ENCODE measurements at places on chromosomes 12 and 14.

GRCh38 chr12:32559434-32559833 lies 119.7 kb upstream of the DNM1L start:
- no peak for DNase-seq

DNA sequence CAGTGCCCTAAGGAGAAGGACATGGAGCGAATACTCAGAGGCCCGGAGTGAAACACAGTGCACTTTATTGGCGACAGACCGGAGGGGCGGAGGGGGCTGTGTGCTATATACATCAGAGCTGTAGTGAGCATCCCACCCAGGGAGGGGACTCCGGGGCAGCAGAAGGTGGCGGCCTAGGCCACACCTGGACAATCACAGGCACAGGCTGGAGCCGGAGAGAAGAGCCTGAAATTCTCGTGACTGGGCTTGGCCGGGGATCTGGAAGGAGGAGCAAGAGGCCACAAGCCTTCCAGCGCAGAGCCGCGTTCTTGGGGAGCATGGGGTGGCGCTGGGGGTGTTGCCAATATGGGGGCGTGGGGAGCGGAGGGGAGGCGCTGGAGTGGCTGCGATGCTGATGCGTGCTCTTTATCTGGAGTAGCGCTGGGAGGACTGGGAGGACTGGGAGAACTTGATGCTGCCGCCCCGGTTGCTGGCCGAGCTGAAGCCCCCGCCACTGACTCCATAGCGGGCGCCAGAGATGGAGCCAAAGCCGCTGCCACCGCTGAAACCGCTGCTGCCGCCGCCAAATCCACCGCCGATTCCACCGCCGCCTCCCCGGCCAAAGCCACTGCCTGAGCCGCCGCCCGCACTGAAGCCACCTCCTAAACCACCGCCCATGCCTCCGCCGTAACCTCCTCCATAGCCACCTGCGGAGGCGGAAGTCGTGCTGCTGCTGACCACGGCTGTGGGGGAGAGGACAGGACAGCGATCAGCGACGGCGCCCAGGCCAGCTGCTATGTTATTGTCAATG lies 6.1 kb downstream of the KRT3 start:
- DNase-seq, result no peak

DNA sequence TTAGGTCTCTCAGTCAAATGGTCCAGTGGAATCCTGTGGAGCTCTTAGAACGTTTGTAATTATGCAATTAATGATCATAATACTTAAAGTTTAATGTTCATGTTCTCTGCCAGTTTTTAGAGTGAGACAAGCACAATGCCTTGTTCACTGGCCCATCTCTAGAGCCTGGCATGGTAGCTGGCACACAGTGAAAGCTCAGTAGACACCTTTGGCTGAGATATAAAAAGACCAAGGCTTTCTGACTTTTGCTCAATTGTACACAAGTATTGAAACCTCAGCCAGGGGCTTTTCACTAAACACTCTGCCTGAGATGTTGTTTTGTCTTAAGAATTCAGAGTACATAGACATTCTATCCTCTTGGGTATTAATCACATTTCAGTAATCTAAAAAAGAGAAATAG lies 241.8 kb upstream of the ATP2B1 start:
- DNase-seq, result no peak

- DNase-seq, result no peak
Measured at GRCh38 chr12:11881835-11882234, 188.9 kb upstream of the BCL2L14 start.

GRCh38 chr12:17206553-17206952 lies 600.6 kb upstream of the LMO3 start:
- DNase-seq, result no peak

- DNase-seq, result no peak
Measured at GRCh38 chr12:111408116-111408440, 2.4 kb downstream of the SH2B3 start.

- DNase-seq, result no peak
Measured at GRCh38 chr12:25853316-25854095, 105.0 kb upstream of the RASSF8 start.

GRCh38 chr14:99245564-99246511 lies 26.2 kb downstream of the BCL11B start:
- no peak for DNase-seq

DNA sequence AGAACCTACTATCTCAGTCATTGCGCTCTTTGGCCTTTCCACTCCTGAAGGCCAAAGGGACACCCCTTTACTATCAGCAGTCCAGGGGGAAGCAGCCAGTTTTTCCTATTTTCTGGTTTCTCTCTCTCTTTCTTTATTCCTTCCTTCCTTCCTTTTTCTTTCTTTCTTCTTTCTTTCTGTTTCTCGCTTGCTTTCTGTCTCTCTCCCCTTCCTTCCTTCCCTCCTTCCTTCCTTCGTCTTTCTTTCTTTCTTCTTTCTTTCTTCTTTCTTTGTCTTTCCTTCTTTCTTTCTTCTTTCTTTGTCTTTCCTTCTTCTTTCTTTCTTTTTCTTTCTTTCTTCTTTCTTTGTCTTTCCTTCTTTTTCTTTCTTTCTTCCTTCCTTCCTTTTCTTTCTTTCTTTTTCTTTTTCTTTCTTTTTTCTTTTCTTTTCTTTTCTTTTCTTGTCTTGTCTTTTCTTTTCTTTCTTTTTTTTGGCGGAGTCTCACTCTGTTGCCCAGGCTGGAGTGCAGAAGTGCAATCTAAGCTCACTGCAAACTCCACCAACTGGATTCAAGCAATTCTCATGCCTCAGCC lies 64.9 kb upstream of the OTX2 start:
- DNase-seq, result no peak

- no peak for DNase-seq
Measured at GRCh38 chr12:14129611-14130195, 148.3 kb upstream of the GRIN2B start.

GRCh38 chr14:100857233-100857922 lies 31.5 kb downstream of the MEG3 start:
- DNase-seq, result no peak

GRCh38 chr12:57554453-57554852 lies 4.6 kb downstream of the KIF5A start:
- DNase-seq, result no peak

DNA sequence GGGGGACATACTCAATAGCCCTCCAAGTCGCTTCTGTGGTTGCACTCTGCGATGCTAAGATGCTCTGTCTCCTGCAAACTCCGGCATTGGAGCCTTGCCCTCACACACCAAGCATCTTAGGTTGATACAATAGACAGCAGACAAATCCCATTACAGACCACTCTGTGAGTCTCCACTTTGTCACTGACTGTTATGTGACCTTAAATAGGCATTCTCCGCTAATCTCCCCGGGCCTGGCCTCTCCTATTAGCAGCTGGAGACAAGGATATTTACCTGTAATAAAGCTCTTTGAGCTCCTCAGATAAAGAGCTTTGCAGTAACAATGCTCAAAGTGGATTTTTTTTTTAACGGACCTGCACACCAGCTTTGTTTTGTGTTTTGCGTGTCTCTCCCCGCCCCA lies 479.7 kb upstream of the TBX3 start:
- no peak for DNase-seq

DNA sequence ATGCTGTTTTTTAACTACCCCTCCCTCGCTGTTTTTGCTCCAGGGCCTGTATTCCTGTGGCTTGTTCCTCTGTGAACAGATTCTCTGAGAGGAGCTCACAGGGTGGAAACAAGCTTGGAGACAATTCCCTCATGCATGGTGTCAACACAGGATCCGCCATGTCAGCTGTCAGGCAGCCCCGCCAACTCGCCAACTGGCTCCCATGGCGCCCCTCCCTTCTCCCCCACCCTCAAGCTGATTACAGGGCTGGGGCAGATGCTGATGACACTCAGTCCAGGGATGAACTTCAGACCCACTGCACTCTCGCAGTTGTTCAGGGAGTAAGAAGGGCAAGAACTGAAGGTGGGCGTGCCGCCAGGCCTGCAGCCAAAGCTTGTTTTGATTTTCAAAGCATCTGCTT lies 229.9 kb downstream of the NTF3 start:
- no peak for DNase-seq

DNA sequence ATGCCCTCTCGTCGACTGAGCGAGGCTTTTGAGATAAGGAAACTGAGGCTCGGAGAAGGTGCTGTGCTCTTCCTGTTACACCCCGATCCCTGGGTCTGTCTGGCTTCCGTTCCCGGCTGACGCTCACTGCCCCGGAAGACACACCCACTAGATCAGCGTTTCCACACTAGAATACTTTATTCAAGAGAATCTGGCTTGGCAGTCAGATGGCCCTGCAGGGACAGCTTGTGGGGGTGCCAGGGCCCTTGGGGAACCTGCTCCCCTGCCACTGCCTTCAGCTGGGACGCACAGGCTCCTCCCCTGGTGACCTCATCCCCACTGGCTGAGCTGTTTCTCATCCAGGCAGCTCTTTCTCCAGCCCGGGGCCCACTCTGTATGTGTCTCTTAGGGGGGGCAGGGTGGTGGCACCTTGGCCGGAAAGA lies 13.7 kb downstream of the PGF start:
- peak; percentile 24 for DNase-seq

DNA sequence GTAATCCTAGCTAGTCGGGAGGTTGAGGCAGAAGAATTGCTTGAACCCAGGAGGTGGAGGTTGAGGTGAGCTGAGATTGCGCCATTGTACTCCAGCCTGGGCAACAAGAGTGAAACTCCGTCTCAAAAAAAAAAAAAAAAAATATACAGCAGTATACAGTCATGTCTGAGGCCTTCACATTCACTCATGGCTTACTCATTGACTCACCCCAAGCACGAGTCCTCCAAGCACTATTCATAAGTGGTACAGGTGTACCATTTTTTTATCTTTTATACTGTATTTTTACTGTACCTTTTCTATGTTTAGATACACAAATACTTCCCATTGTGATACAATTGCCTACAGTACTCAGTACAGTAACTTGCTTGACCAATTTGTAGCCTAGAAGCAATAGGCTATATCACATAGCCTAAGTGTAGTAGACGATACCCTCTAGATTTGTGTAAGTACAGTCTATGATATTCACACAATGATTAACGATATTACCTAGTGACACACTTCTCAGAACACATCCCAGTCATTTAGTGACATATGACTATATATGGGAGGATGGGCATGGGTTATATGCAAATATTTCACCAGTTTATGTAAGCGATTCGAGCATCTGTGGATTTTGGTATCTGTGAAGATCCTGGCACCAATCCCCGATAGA lies 12.2 kb downstream of the LLPH start:
- no peak for DNase-seq

GRCh38 chr12:104712477-104712876 lies 245.6 kb downstream of the SLC41A2 start:
- DNase-seq, result no peak

DNA sequence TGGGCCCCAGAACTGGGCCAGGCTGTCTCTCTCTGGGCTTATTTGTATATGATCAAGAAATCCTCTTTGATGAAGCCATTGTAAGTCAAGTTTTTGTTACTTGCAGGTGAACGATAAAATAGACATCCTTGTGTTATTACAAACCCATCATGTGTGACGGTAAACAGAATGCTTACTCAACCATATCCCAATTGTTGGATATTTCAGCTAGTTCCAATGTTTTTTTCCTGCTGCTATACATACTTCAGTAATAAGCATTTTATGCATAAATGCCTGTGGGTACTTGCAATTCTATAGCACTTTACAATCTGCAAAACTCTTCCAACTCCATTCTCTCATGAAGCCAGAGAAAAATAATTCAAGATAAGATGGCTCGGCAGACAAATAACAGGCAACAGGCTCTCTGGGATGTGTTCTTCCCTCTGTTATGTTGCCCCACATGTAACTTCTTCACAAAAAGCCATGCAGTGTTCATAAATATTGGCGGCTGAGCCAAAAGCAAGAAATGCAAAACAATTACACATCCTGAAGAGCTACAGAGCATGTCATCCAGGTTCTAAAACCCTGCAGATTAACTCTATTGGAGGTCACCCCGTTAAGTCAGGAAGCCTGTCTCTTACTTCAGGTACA lies 69.5 kb downstream of the CLMN start:
- DNase-seq, result no peak

GRCh38 chr12:108618079-108618952 lies 15.4 kb downstream of the SELPLG start:
- peak; percentile 64 for DNase-seq

DNA sequence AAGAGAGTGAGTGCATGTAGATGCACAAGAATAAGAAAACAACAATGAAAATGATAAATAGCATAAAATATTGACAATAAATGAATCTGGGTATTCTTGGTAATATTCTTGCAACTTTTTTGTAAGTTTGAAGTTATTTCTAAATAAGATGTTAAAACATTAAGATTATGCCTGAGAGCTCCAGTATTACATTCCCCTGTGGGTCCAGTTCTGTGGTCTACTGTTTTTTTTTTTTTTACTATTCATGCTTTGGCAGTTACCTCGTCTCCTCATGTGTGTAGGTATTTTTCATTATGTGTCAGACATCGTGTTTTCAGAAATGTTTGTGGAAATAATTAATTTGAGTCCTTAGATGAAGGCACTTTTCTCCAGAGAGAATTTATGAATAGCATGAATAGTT lies 386.2 kb downstream of the AACS start:
- DNase-seq, result no peak

GRCh38 chr12:113587720-113588119 lies 116.0 kb upstream of the LHX5 start:
- no peak for DNase-seq

DNA sequence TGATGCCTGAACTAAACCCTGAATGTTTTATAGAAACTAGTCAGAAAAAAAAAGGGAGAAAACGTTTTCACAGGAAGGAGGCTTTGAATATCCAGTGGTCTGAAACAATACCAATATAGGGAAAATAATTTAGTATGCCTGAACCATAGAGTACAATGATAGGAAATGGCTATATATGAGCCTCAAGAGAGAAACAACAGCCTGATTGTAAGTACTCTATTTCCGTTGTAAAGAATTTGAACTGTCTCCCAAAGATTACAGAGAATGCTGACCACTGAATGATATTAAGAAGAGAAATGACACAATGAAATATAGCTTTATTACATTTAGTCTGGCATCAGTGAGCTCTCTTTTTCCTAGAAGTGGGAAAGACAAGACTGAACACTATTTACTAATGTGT lies 5.5 kb upstream of the GABARAPL1 start:
- no peak for DNase-seq

- DNase-seq, result peak; percentile 11
Measured at GRCh38 chr12:22100958-22101748, 55.1 kb downstream of the CMAS start.

DNA sequence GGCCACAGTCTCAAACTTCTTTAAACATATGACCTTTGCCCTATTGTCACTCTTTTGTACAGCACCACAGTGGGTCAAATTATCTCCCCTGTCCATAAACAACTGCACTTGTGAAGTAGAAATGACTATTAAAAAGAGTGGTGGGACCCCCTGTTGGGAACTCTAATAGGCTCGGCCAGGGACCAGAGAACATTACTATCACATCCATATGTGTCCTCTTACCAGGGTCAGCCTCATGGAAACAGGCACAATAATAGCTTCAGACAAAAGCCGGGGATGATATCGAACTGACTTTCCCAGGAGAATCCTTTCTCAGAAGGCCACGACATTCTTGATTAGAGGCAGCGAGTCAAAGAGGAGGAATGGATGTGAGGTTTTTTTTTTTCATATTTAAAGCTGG lies 96.6 kb downstream of the NKX2-1 start:
- no peak for DNase-seq

- no peak for DNase-seq
Measured at GRCh38 chr12:19138551-19138950, 9.0 kb downstream of the PLEKHA5 start.

All from activated T-helper 1 cell treated with anti-CD3 and anti-CD28 coated beads, Interleukin-2, amount 50 U/mL, for 16 hours (primary cell).